HFFc6 (cell line): ENCODE measurements at places on chromosomes 16 and 17. TPM values are rescaled to one million over a fixed set of nuclear protein-coding genes. Genes with fewer than 3 reads are reported as not detected.

OR1A1 gene
- not detected in 2 replicates for total RNA-seq

HSBP1 gene
- 145 to 178 TPM (median 164 TPM) in 3 replicates for total RNA-seq

EXOC3L1 gene
- total RNA-seq: 0.18 TPM in 1 of 3 replicates, not detected in the others

TMIGD1 gene
- total RNA-seq: not detected in 3 replicates

EME1 gene
- total RNA-seq: 2.8 to 6.9 TPM (median 5.8 TPM) in 3 replicates

GRCh38 chr16:75105306-75106061, 11.1 kb downstream of the LDHD start:
- no peak for DNase-seq

- no peak for DNase-seq
These were observed 32.3 kb downstream of the SNTB2 start for GRCh38 chr16:69219279-69219678.

DNA sequence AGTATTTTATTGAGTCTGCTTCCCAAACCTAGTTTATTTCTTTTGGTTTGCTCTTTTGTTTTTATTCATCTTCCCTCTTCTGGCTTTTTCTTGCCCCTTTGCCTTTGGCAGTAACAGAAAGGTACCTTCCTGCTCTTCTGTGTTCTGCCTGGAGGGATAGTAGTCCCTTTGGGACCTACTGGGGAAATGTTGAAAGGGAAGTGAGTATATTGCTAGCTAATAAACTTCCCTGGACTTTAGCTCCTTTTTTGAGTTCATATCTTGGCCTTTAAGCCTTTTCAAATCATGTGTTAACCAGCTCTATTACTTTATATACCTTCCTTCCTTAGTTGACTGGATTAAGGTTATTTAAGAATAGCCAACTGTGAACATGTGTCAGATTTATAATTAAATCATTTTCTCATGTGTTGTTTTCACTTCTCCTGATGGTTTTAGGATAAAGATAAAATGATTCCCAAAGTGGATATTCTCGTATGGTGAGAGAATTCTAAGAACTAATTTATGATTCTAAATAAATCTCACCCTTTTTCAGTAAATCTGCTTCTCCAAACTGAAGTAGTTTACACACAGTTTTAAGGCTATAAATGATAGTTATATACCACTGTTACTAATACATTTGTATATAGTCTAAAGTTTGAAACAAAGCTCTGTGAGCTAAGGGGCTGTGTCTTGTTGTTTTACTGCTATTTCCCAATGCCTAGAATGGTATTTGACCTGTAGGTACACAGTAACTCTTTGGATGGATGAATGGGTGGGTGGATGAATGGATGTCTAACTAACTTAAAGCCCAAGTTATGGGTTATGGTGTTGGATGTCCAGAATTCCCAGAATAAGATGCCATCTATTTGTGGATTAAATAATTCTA, 45.7 kb downstream of the OMG start:
- no peak for DNase-seq

- DNase-seq: no peak
These were observed 1.1 kb downstream of the ABAT start for GRCh38 chr16:8675183-8676159.

GRCh38 chr17:40557531-40558299, 7.6 kb downstream of the CCR7 start:
- DNase-seq: no peak
